ENCODE measurements at places on chromosomes 2 and 18.

GRCh38 chr2:160111951-160112798 lies 49.8 kb upstream of the PLA2R1 start:
- DNase-seq, result no peak

GRCh38 chr2:23782646-23783045 lies 144.3 kb downstream of the ATAD2B start:
- DNase-seq, result no peak

GRCh38 chr2:128304715-128305554 lies 13.7 kb downstream of the HS6ST1 start:
- DNase-seq, result no peak

GRCh38 chr2:65636024-65636423 lies 203.6 kb upstream of the SPRED2 start:
- DNase-seq, result no peak

DNA sequence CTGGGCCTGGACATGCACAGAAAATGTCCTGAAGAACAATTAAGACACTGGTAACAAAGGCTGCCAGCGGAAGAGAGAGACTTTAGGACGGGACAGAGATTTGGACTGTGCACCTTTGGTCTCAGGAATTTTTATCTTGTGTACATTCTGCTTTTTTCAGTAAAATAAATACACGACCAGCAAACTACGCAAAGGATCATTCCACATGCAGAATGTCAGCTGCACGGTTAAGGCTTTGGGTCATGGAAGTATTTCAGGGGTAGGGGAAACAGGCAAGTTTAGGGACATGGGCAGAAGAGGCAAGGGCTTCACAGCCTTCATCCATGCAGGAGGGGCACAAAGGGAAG lies 11.5 kb downstream of the TMEM163 start:
- DNase-seq, result no peak

GRCh38 chr2:216348756-216349308 lies 23.5 kb downstream of the MARCHF4 start:
- no peak for DNase-seq

GRCh38 chr2:241900251-241901017 lies 30.9 kb downstream of the RTP5 start:
- DNase-seq, result no peak

DNA sequence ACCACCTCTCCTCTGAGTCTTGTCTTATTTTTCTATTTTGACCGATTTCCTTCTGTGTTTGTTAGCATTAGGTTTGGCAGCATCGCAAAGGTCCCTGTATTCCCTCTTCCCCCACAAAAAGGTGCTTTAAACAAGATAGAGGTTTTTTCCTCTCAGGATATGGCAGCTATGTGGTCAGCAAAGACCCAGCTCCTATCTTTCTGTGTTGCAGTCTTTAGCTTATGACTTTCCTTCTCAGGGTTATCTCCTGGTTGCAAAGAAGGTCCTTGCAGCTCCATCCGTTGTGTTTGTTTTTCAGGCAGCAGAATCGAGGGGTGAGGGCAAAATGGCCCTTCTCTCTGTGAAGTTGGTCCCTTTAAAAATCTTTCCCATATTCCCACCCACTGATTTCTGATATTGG lies 38.4 kb downstream of the GALNT1 start:
- no peak for DNase-seq

DNA sequence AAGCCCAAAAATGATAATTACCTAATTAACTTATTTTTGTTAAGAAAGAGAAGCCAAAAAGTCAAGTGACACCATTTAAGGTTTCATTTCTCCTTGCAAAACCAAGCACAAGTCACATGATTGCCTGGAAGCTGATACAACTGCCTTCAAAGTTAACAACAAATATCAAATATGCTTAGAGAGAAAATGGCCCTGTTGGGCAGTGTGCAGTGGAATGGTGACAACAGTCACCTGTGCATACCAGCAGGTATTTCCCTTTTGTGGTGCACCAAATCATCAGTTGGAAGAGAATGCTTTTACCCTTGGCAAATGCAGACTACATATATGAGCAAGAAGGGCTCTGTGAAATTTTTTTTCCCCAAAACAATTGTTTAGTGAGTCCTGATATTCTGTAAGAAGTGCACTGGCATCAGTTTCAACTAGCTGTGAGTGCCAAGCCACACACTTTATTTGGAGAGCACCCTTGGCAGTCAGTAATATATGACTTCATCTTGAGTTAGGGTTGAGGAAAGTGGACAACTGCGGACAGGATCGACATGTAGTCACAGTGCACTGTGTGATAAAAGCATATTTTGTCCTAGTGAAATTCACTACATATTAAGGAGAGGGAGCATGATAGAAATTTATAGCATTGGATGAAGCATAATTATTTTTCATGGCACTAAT lies 74.9 kb upstream of the DOCK10 start:
- no peak for DNase-seq

GRCh38 chr18:23133860-23134779 lies 1.2 kb upstream of the CABLES1 start:
- DNase-seq, result no peak

DNA sequence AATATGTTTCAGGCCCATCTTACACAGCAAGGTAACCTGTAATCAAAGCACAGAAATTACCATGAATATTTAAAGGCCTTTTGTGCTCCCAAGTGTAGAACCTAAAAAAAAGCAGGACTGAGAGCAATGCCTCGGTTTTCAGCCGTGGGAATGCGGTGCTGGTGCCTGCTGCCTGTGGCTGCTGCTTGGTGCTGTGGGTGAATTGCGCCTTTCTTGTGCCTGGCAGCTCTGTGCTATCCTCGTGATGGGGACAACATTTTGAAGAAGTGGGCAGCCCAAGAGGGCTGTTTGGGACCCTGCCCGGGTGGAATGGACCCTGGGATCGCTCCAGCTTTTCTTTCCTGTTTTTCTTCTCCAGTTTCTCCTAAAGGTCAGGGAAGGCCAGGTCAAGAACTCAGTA lies 91.2 kb downstream of the ASAP2 start:
- DNase-seq, result no peak

DNA sequence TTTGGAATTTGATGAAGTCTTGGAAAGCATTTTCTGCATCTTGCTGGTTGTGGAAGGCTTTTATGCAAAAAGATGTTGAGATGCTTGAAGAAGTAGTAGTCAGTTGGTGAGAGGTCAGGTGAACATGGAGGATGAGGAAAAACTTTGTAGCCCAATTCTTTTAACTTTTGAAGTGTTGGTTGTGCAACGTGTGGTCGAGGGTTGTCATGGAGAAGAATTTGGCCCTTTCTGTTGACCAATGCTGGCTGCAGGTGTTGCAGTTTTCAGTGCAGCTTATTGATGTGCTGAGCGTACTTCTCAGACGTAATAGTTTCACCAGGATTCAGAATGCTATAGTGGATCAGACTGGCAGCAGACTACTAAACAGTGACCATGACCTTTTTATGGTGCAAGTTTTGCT lies 508.4 kb upstream of the MAP2 start:
- no peak for DNase-seq

- DNase-seq, result no peak
Measured at GRCh38 chr2:236628981-236629605, 59.5 kb downstream of the ACKR3 start.
